ENCODE measurements at places on chromosomes 12 and 14.

GRCh38 chr14:51071857-51072256, 23.0 kb downstream of the TRIM9 start:
- DNase-seq, result no peak

- DNase-seq, result no peak
Observed at GRCh38 chr12:121196902-121197301, 13.0 kb upstream of the P2RX4 start.

- no peak for DNase-seq
Observed at GRCh38 chr12:64745980-64746379, 13.2 kb downstream of the GNS start.

DNA sequence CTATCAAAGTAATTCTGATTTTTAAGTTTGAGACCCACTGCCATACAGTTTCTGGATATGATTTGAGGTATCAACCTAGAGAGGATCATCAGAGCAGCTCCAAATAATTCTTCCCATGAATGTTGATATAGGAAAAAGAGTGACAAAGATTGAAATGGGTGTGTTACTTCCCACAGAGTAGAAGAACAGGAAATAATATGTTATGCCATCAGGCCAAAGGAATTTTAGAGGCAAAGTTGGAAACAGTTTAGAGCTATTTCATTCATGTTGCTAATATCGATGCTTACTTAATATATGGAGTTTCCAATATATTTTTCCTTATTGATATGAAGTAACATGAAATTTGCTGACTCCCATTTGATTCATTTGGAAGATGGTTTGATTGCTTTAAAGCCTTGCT, 8.9 kb upstream of the MSRB3 start:
- no peak for DNase-seq

DNA sequence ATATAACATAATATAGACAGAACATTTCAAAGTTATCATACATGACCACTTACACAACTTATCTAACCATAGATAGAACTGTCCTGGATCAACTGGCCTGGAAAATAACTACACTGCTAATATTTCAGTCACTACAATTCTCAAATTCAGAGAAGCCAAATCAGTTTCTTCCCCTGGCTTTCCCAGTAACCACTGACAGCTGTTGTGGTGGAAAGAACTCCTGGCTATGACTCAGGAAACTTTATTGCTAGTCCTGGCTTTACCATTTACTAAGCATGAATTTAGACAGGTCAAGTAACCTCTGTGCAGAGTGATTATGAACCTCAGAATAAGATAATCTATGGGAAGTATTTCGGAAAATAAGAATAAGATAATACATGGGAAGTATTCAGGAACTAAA, 244.9 kb upstream of the DIO2 start:
- DNase-seq, result no peak

- no peak for DNase-seq
Observed at GRCh38 chr12:3213188-3213587, 136.0 kb downstream of the TSPAN9 start.

- no peak for DNase-seq
Observed at GRCh38 chr14:98579140-98579539, 692.9 kb downstream of the BCL11B start.

- peak; percentile 83 for DNase-seq
Observed at GRCh38 chr12:22409377-22410164, 75.1 kb upstream of the ST8SIA1 start.

DNA sequence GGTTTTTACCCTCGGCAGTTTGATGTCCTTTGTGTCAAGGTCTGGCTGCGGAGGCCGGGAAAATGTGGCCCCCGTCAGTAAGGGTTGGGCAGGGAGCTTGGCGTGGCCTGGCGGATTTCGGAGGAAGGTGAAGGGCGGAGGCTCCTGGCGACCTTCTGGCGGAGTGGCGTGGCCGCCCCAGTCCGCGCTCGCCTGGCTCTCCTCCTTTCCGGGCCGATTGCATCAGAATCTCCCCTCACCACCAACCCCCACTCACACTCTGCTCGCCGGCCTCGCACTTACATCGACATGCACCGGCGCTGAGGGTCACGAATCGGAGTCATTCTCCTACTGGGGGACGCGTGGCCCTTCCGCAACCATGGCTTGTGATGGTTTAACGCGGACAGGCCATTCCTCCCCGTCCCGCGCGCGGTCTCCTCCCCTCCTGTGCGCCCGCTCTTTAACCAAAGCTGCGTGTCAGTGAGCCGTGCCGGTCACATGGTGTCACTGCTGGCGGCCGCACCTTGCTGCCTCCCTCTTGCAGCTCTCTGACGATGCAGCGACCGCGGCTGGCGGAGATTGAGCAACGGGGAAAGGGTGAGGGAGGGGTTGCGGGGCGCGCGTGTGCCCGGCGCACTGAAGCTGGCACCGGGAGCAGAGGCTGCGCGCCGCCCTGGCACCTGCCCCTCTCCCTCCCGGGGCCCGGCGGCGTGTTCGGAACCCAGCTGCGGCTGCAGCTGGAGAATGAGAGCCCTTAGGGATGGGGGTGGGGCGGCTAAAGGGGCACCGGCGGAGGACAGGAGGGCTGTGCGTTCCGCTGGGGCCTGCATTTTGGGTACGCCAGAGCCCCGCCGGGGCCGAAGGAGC, at the start of gene SLC38A1:
TSS of gene SLC38A1 (minus strand) at position 461 of the 846 bp plus-strand sequence. CDS start 29,243 bp downstream, outside the sequence.
- peak; percentile 88 for DNase-seq
